ENCODE measurements at places on chromosomes 11 and 22.
A peak's percentile ranks its signal among the peaks of the same experiment; 100 is the strongest.

DNA sequence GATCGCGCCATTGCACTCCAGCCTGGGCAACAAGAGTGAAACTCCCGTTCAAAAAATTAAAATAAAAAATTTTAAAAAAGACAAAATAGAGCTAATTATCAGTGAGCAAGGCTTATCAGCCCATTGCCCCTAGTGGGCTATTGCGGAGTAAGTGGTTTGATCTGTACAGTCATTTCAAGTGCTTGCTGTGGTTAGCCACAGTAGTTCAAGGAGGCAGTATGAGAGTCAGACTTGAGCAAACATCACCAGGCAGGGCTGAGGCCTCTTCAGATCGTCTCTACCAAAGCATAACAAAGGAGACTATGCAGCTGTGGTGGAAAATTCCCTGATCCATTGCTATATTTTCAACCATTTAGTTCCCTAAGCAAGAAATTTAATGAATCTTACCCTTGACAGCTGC lies 4.3 kb upstream of the SBF2 start:
- peak; percentile 64 for DNase-seq

DNA sequence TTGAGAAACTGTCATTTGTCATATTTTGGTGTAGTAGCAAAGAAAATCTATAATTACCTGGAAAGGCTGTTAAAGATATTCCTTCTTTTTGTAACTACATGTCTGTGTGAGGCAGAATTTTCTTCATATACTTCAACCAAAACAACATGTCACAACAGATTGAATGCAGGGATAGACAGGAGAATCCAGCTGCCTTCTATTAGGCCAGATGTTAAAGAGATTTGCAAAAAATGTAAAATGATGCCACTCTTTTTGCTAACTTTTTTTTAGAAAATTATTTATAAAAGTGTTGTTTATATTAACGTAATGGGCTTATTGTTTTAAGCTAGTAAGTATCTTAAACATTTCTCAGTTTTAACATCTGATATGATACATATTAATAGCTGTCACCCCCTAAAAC lies 12.7 kb downstream of the DGKZ start:
- no peak for DNase-seq

DNA sequence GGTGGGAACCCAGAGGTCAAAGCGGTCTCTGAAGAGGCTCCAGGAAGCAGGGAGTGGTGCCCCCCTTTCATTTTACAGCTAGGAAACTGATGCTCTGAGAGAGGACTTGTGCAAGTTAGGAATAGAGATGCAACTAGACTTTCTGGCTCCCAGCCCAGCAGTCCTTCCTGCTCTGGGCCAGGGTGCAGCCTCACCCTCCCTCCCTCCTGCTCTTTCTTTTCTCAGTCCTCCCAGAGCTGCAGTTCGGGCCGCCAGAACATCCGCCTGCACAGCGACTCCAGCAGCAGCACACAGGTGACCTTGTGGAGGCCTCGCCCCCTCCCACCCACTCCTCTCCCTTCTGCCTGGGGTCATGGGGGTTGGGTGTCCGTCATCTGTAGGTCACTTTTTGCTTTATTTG lies 51.5 kb downstream of the LHFPL7 start:
- no peak for DNase-seq

DNA sequence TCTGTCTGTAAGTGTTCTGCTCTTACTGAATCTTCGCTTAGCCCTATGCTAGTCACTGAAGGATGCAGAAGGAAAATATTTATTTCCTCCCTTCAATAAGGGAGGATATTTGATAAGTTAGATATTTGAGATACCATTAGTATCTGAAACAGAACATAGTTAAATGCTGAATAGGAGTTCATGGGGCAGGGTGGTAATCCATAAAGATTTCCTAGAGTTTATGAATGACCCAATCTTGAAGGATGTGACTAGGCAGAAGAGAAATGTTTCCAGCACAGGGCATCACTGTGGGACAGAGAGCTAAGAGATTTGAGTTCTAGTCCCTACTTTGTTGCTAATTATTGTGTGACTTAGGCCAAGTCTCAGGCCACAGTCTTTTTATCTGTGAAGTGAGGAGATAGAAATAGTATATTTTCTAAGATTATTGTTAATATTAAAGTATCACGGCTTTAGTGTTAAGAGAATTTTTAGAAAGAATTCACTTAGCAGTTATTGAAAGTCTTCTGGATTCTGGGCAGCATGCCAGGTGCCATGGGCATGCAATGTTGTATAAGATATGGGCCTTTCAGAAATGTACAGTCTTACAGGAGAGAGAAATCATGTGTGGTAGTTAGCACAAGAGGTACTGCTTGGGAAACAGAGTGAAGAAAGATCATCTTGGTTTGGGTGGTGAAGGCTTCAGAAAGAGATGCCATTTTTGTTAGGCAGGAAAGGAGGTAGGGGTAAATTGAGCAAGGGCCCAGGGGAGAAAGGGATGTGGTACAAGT lies 24.0 kb downstream of the SWAP70 start:
- DNase-seq: no peak

DNA sequence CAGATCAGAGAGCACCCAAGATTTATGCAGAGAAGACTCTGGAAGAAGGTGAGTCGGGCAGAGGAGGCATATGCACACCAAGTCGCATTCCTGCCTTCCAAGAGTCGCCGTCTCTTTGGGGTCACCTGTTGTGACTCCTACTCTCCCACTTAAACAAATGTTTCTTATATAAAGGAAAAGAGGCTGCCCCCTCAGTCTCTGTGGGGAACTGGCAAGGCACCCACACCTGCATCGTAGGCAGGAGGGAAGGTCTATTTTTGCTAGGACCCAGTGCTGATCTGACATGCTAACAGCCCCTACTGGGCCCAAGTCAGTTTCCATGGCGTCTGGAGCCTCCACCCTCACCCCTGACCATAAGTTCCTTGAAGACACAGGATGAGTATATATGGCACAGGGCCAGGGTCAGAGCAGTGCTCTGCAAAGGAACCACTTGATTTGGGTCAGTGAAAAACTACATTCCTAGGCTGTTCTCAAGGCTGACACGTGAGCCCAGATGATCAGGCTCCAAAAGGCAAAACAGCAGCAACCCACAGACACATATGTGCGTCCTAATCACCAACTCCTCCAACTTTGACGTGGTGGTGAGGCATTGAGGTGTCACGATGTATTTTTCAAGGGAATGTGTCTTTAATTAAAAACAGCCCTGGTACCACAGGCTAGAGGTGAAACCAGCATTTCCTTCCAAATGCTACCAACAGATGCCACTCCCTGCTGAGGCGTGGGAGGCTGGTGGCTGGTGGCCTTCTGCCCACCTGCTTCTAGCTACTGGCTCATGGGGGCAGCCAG lies 55.6 kb upstream of the CSNK2A3 start:
- DNase-seq: no peak

GRCh38 chr11:10450462-10451425 lies 4.3 kb upstream of the AMPD3 start:
- peak; percentile 35 for DNase-seq

GRCh38 chr11:108805030-108805429 lies 140.2 kb downstream of the DDX10 start:
- DNase-seq: no peak

- DNase-seq: no peak
Observed at GRCh38 chr11:30423279-30423648, 100.4 kb downstream of the ARL14EP start.

- DNase-seq: no peak
Observed at GRCh38 chr11:93618371-93618770, 43.1 kb upstream of the CEP295 start.

DNA sequence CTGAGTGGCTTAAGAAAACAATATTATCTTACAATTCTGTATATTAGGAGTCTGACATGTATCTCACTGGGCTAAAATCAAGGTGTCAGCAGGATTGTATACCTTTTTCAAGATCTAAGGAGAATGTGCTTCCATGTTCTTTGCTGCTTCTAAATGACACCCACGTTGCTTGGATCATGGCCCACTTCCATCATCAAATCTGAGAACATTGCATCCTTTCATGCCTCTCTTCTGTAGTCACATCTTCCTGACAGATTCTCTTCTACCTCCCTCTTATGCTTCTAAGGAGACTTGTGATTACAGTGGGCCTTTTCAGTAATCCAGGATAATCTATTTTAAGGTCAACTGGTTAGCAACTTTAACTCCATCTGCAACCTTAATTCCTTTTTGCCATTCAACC lies 499.4 kb downstream of the FAM181B start:
- no peak for DNase-seq

GRCh38 chr11:128515086-128515485 lies 72.3 kb downstream of the ETS1 start:
- DNase-seq: peak; percentile 41

DNA sequence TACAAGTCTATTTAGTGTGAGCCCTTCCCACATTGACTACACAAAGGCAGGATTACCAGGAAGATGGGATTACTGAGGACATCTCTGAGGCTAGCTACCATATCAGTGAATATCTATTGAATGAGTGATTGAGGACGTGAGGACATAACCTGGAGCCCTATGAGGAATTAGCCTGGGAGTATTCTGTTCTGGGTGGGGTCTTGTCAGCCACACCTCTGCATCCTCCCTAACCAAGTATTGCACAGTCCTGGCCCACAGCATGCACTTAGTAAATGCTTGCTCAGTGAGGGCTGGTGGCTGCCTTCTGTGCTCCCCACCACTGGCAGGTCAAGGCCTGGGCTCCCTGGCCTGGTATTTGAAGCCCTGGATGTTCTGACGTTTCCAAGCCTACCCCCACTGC lies 14.8 kb downstream of the DUSP18 start:
- DNase-seq: no peak

DNA sequence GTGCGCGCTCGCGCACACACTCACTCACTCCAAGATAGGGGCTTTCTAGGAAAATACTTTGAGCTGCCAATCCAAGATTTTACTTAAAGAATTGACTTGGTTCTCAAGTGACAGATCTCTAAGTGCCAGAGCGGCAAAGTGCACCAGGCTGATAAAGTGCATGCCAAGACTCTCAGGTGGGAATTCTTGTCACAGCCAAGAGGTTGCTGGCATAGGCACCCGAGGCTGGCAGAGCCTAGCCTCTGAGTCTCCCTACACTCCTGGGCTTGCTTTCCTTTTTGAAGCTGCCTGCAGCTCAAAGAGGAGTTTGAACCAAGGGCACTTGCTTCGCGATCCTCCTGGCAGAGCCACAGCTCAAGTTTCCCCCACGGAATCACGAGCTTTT lies 2.5 kb upstream of the ADM start:
- DNase-seq: no peak

DNA sequence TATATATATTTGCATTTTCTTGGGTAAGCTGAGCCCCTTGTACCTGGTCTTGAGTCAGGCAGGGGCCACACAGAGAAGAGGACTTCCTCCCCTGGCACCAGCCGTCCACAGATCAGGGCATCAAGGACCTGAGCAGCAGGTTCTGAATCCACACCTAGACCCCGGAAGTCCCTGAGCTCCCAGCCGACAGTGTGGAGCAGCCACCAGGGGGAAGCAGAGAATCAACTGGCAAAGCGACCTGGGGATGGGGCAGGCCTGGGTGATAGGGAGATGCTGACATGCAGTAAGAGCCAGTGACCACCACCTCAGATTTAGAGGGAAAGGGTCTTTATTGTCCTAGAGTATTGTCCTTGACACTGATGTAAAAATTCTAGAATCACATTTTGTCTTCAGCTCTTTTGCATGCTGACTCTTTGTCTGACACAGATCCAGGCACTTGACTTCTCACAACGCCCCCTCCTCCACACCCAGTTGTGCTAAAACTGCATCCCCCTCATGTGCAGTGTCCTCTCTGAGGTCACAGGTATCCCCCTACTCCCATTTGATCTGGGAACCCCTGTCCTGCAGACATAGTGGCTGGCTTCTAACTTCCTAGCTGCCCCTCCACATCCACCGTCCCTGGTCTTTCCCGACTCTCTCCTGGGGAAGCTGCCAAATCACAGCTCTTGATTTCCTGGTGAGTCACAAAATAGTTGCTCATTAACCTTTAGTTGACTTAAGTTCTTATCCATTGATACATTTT lies 109.3 kb downstream of the GGTLC2 start:
- peak; percentile 80 for DNase-seq

DNA sequence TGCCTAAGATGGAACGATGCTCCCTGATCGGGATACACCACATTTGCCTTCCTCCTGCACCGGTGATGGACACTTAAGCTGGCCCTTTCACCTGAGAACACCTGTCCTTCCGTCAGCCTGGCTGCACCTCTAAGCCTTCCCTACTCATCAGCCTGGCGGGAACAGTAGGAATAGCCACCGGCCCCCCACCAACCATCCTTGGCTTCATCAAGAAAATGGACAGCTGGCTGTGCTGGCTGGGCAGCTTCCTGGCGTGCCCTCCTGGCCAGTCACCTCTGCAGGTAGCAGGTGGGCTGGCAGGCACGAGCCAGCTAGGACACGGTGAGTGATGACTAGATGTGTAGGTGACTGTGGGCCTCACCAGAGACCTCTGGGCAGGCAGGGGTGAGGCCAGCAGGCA lies 142.8 kb downstream of the CTTN start:
- no peak for DNase-seq

DNA sequence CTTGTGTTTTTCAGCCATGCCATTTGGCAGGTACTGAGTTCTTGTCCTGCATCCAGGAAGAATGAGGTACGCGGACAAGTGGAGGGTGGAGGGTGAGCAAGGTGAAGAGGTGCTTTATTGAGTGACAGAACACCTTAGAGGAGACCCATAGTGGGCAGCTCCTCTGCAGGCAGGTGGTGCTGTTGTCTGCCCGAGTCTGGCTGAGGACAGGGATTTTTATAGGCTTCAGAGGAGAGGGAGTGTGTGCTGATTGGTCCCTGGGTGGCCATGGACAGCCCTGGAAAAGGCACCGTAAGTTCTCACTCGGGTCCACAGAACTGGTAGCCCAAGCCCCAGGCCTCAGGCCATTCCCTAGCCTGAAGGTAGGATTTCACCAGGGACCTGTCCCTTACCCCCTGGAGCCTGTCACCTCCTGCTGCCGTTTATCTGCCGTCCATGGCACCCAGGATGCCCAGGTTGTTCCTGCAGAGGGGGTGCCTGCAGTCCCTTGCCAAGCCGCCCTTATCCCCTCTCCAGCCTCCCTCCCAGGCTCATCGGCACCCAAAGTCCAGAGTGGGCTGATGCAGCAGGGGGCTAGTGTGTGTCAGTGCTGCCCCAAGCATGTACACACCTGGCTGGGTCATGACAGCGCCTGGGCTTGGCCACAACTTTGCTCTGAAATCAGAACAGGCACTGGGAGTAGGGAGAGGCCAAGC lies 213.6 kb downstream of the LRRC4C start:
- DNase-seq: no peak

GRCh38 chr11:19091366-19091765 lies 25.6 kb upstream of the ZDHHC13 start:
- no peak for DNase-seq

- DNase-seq: no peak
Observed at GRCh38 chr11:44729063-44729462, 2.3 kb downstream of the TSPAN18 start.

GRCh38 chr11:65648997-65649493 lies 11.1 kb downstream of the SIPA1 start:
- no peak for DNase-seq

Measured in CD4-positive, alpha-beta T cell treated with Interleukin-1 beta for 1 hour (primary cell).